ENCODE measurements at places on chromosomes 11 and 22.

DNA sequence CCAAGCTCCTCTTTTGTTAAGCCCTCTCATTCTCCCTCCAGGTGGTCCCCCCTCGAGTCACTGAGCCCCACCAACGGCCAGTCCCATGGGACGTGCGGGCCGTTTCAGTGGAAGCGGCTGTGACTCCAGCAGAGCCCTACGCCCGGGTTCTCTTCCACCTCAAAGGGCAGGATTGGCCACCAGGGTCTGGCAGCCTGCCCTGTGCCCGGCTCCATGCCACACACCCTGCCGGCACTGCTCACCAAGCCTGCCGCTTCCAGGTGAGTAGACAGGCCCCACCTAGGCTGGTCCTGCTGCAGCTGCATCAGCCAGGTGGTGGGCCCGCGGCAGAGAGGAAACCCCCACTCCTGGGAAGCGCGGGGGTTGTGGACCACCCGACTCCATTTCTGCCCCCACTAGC is 3.3 kb downstream of the TMEM132A start:
- DNase-seq: no peak

- no peak for DNase-seq
These were observed 29.0 kb upstream of the NAP1L4 start for GRCh38 chr11:3021125-3021524.

DNA sequence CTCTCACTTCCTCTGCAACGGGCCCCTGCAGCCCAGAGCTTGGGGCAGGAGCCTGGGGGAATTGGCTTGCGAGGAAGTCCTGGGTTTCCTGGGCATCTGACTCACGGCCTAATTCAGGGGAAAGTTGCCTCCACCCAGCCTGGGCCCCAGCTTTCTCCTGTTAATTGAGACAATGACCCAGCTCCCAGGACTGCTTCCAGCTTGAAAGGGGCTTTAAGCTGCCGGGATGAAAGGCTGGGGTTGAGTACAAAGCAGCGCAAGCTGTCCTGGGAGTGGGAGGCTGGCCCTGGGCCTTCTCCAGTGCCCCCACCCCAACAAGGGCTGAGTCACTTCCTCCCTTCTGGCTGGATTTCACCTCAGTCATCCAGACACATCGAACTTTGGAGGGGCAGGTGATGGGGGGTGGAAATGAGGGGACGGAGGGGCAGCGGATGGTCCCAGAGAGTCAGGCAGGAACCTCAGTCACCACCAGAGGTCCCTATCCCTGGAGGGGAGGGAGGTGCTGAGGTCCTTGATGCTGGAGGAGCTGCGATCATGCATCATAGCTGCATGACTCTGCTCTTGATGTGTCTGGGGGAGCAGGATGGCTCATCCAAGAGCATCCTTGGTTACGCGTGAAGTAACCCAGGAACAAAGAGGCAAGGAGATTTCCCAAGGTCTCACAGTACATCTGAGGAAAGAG is 30.1 kb upstream of the OAF start:
- no peak for DNase-seq

DNA sequence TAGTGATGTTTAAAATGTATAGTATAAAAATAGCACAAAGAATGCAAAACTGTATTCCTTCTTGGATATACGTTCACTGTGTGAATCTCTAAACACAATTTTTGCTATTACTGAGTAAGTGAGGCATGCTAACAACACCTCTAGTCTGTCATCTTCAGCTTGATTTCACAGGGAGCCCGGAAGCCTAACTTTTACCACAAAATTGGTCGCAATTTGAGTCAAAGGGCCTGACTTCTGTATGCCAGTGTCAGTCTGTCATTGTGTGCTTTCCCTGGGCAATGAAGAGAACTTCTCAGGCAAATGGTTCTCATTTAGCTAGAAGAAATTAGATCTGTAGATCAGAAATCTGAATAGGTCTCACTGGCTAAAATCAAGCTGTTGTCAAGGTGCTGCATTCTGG is 1059.5 kb downstream of the FAM181B start:
- no peak for DNase-seq

DNA sequence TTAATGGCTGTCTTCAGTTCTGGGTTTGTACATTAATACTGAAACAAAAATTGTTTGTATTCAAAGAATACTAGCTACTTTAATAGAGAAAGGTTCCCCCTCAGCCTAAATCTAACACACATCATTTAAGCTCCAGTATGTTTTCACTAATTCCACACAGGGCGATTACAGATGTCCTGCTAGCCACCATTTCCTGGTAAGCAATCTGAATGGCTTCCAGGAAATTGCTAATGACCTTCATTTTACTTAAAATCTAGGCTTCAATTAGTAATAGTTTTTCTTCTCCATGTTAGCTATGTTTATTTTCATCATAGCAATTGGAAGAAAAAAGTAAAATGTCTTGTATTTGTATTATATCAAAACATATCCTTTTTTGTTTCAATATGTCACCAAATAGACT is 132.8 kb downstream of the SOX6 start:
- DNase-seq: no peak

- no peak for DNase-seq
These were observed 84.9 kb upstream of the HMGXB4 start for GRCh38 chr22:35172442-35172841.

DNA sequence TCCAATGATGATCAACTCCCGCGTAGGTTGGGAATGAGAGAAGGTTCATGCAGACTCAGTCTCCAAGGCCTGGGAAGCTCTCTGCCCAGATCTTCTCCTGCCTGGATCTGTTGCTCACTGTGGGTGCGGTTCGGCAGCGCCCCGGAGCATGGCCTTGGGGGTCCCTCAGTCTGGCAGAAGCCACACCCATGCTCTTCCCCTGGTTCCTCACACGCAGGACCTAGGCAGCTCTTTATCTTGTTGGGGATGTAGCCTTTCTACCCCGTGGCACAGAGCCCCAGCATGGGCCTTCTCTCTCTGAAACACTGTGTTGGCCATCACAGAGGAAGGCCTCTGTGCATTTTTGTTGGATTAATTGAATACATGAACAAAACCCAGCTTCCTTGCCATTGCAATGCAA is 1461.6 kb downstream of the BRD1 start:
- no peak for DNase-seq

DNA sequence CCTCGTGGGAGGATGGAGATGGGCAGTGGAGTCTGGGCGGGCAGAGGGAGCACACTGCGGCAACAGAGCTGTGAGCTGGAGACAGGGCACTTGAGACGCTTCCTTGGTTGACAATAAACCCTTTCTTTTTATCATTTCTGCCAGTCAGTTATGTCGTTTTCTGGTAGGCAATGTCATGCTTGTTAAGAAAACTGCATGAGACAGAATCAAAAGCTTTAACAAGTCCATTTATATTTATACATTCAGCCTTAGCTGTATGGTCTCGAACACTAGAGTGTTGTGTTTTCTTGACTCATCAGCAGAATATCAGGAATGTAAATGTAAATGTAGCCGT is 31.9 kb downstream of the PPFIA1 start:
- no peak for DNase-seq

DNA sequence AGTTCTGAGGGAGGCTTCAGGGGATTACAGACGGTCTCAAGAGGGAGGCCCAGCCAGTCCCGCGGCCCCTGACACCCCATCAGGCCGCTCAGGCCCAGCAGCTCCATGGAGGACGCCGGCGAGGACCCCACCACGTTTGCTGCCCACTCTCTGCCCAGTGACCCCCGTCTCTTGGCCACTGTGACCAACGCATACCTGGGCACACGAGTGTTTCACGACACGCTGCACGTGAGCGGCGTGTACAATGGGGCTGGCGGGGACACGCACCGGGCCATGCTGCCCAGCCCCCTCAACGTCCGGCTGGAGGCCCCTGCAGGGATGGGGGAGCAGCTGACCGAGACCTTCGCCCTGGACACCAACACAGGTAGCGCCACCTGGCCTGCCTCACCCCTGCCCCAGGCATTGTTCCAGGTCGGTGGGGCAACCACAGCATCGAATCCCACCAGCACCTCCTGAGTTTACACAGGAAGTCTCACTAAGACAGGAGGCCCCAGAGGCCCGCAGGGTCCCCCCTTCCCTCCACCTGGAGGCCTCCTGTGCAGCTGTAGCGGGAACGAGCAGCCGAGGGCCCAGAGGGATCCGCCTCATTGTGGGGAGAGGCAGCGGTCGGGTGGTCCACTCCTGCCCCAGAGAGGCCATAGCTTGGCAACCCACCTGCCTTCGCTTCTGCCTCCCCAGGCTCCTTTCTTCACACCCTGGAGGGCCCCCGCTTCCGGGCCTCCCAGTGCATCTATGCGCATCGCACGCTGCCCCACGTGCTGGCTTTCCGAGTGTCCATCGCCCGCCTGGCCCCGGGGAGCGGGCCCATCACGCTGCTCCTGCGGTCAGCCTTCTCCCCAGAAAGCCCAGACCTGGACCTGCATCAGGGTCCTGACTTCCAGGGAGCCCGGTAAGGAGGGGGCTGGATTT is 1.0 kb downstream of the PGGHG start:
- DNase-seq: no peak
